ENCODE measurements at places on chromosomes 12 and 14.

- DNase-seq = no peak
Measured at GRCh38 chr14:72753879-72754400, 140.0 kb downstream of the DPF3 start.

GRCh38 chr14:69199786-69200185, 8.5 kb downstream of the EXD2 start:
- no peak for DNase-seq

DNA sequence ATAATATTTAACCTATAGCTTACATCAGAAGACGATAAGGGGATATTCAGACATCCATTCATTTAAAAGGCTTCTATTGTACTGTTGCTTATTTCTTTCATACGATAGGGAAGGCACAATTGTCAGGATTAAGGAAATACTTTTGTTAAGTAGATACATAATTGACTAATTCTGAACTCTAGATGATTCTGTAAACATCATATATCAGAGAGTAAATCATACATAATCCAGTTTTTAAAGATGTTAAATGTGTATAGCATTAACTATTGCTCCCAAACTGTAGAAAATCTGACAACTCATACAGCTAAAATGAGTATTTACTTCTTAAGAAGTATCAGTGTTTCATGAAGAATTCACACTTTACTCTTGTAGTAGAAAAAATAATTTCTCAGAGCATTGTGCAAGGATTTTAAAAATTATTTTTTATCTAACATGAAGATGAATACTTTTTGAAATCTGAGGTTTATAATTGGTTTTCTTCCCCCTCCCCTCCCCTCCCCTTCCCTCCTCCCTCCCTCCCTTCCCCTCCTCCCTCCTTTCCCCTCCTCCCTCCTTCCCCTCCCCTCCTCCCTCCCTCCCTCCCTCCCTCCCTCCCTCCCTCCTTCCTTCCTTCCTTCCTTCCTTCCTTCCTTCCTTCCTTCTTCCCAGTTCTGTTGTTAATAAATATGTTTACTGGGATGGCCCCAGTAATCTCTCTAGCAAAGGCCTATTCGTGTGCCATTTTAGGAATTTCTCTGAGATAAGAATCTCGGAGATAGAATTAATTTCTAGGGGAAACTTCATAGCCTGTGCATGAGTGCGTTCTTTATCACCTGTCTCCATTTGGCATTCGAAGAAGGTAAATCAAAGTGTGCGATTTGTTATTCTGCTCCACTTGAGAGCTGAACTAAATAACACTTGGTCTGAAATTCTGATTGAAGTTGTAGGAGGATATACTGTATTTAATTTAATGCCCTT, 2.3 kb downstream of the NPAS3 start:
- no peak for DNase-seq

DNA sequence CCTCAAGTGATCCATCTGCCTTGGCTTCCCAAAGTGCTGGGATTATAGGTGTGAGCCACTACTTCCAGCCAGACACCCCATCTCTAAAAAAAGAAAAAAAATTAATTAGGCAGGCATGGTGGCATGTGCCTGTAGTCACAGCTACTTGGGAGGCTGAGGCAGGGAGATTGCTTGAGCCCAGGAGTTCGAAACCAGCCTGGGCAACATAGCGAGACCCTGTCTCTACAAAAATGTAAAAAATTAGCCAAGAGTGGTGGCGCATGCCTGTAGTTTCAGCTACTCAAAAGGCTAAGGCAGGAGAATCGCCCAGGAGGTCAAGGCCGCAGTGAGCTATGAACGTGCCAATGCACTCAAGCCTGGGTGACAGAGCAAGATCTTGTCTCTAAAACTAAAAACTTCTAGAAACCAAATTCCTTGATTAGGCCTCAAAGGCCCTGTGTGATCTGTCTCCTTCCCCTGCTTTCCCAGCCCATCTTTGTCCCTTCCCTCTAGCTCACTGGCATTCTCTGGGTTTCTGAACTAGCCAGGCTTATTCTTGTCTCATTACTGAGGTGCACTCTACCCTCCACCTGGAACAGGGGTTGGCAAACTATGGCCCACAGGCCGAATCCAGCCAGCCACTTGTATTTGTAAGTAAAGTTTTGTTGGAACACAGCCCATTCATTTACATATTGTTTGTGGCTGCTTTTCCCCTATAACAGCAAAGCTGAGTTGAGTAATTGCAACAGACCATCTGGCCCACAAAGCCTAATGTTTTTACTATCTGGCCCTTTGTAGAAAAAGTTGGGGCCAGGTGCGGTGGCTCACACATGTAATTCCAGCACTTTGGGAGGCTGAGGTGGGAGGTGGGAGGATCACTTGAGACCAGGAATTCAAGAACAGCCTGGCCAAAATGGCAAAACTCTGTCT, 17.2 kb upstream of the TPCN1 start:
- peak; percentile 14 for DNase-seq

DNA sequence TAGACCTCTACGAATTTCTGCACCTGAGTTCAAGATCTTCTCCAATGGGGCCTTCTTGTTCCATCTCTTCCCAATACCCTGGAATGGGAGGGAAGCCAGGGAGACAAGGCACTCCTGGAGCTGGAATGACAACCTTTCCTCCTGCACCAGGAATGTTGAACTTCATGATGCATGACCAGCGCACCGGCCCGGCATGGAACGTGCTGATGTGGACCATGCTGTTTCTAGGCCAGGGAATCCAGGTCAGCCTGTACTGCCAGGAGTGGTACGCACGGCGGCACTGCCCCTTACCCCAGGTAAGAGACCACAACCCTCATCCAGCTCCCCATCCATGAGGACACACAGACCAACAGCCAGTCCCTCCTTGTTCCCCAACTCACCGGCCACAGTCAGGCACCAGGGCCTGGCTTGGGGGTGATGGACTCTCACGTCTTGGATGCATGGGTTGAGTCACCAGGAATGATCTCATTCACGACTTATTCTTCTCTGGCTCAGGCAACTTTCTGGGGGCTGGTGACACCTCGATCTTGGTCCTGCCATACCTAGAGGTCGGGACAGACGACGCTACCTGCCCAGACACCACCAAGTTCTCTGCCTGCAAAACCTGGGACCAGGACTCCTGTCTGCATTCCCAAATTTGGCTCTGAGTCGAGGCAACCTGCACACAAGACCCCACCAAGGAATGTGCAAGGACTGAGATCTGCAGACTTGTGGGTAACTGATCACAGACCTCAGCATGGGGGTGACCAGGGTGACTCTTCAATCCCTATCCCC, 20.5 kb downstream of the SOAT2 start:
- DNase-seq = no peak

- DNase-seq = no peak
Measured at GRCh38 chr14:86779416-86779815, 1213.6 kb downstream of the GALC start.

DNA sequence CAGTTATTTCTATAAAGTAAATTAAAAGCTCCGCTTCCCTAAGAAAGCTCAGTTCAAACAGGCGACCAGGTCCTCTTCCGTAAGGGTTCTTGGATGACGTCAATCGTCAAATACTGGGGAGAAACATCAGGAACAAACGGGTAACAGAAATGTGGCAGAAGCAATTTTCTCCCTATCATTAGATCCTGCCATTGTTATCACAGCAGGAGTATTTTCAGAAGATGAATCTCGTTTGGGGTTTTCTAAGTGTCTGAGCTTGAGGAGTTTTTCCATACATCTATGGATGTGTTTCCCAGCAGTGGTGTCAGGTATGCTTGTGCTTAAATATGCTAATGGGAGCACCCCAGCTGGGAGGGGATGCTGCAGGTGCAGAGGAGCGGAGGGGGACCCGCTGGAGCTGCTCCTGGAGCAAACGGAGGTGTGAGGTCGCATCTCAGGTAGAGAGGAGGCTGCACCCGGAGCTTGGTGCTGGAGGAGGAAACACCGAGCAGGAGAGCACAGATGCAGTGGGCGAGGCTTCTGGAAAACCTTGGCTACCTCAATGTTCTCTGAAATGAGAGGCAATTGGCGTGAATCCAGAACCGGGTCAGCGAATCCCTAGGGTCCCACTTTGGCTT, 795.5 kb downstream of the AACS start:
- no peak for DNase-seq

- no peak for DNase-seq
Measured at GRCh38 chr12:30117483-30117882, 333.7 kb upstream of the TMTC1 start.

DNA sequence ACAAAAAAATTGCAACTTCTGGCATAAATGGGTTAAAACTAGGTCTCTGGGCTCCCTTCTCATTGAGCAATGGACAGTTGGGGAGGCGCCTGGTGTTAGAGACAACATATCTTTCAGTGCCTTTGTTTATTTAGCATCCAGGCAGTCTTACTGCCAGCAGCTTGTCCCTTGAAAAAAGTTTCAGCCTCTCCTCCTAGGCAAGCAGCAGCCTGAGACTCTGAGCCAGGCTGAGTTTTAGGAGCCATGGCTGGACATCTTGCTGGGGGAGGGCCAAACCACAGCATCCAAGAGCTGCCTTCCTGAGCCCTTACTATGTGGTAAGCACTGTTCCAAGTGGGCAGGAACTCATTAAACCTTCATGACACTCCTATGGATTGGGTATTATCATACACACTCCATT, 10.1 kb upstream of the JDP2 start:
- DNase-seq = no peak

DNA sequence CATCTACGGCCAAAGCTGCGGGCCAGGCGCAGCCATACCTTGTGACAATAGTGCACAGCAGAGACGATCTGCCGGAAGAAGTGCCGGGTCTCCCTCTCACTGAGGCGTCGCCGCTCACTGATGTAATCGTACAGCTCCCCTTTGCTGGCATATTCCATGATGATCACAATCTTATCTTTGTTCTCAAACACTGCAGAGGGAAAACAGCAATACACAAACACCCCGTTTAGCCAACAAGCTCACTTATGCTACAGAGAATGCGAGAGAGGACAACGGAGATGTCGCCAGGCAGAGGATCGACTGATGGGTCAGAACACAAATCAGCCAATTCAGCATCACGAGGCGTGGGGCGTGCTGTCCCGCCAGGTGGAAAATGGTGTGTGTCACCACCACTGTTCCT, 52.1 kb downstream of the NUAK1 start:
- DNase-seq = no peak

DNA sequence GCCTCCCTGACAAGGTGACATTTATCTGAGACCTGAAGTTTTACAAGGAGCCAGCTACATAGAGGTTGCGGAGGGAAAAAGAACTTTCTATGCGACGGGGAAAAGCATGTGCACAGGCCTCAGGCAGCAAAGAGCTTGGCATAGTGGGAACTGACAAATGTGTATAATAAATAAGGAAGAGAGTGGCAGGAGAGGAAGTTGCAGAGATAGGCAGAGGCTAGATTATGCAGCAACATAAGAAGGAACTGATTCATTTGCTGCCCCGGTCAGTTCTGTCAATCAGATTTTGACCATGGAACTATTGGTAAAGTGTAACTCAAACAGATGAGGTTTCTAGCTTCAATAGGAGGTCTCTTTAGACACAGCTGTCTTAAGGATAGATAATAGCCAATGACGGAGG, 33.7 kb upstream of the RIC8B start:
- DNase-seq = no peak

GRCh38 chr12:110010853-110011723, 11.9 kb downstream of the ANKRD13A start:
- no peak for DNase-seq

GRCh38 chr14:59484639-59485175, 390 bp downstream of the JKAMP start:
- DNase-seq = no peak
